ENCODE measurements at places on chromosomes 16 and 17.

DNA sequence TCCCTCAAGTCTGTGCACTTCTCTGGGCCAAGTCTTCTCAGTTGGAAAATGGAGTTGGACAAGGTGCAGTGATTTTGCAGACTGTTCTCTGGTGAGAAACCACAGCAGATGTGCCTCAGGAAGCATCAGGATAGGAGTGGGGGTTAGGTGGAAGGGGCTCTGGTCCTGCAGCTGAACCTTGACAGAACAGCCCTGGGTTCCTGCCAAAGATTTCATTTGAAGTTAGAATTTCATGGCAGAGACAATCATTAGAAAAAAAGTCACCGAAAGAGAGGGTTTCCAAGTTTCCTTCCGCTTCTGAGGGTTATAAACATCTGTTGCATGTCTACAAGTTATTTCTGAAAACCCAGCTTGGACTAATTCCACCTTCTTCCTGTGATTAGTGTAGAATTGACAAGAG is 80.4 kb upstream of the IRX3 start:
- DNase-seq, result no peak

DNA sequence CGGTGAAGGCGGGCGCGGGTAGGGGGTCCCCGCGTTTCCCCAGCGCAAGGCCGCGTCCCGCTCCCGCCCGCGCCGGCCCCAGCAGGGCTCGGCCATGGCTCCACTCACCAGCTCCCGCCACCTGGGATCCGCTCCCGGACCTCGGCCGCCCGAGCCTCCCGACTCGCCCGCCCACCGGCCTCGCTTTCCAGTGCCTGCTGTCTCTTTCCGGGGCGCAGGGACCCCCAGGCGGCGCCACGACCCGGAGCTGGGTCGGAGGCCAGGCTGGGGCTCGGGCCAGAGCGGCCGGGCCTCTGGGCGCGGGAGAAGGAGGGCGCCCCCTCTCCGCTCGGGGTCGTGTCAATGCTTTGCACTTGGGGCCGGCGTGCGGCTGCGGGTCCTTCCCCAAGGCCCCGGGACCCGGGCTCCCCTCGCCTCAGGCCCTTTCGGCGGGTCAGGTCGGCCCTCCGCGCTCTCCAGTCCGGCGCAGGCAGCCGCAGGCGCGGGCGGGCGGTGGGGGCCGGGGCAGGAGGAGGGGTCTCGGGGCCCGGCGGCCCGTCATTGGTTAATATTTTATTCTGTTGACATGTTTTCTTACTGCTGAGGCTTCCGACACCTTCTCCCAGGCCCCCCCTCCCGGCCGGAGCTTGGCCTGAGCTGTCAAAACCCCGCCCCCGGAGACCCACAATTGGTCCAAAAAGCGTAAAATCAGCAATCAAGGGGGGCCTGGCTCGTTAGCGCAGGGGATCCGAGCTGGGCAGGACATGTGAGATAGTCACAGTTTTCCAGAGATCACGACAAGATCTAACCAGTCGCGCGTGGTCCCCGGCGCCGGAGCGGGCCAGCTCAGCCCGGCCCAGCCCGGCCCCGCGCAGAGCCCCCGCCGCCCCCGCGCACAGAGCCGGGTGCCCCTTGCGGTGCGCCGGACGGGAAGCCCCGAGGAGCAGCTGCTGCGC is at the start of gene TBX2:
TBX2 (plus strand) TSS at position 713 of the 935 bp plus-strand sequence. CDS start 334 bp downstream, outside the sequence.
- no peak for DNase-seq

DNA sequence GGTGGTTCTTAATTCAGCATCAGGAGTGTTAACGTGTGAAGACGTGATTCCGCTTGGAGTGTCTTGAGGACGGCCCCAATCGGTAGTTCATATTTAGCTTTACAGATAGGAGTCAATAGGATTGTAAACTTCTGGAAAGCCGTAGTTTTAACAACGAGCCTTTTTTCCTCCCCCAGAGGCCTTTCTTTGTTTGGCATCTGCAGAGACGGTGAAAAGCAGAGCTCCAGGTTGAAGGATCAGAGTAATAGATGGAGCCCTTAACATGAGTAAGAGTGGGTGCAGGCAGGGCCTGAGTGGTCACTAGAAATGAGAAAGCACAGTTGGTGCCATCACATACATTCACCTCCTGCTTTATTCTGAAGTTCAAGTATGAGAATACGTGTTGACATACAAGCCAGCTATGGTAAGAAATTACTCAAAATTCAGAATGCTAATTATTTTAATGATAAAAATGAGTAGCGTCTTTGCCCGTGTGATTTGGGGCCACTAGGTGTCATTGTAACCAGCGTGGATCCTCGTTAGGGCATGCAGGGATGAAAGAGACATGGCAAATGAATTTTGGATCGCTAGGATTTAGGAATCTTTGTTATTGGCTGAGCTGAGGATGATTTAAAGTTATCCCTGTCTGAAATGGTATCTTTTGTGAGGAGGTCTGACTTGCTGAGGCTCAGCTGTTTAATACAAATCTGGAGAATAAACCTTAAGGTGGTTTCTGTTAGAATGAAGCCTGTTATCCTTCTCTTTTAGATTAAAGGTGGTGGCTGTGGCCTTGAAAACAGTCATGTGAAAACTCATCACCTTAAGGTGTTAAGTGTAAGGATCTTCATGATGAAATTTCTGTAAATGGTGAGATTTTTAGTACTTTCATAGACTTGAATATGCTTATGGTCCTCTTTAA is 18.6 kb downstream of the PRCD start:
- no peak for DNase-seq

- no peak for DNase-seq
Observed at GRCh38 chr17:3715296-3715695, 8.4 kb upstream of the HASPIN start.

- no peak for DNase-seq
Observed at GRCh38 chr16:47069841-47070584, 73.7 kb downstream of the NETO2 start.
